ENCODE measurements at places on chromosomes 2 and 18.

- ATAC-seq, result no peak
Observed at GRCh38 chr2:120239488-120240287, 13.0 kb upstream of the RALB start.

GRCh38 chr2:179936654-179937053, 70.4 kb downstream of the CWC22 start:
- no peak for ATAC-seq

DNA sequence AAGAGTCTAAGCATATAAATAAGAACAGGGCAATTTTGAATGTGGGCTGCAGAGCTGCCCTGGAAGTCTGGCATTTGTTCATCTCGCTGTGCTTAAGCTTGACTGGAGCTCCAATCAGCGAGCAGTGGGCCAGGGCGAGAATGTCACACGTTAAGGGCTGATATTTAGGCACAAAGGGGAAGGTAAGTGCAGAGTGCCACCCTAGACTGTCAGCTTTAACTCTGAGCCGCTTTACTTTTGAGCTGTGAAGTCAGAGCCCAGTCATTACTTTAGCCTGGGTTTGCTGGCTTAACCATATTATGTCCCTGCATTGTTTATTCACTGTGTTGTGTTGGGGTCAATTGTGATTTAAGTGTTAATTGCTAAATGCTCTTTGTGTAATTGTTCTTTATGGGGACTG, 236.1 kb upstream of the SIX3 start:
- no peak for ATAC-seq

DNA sequence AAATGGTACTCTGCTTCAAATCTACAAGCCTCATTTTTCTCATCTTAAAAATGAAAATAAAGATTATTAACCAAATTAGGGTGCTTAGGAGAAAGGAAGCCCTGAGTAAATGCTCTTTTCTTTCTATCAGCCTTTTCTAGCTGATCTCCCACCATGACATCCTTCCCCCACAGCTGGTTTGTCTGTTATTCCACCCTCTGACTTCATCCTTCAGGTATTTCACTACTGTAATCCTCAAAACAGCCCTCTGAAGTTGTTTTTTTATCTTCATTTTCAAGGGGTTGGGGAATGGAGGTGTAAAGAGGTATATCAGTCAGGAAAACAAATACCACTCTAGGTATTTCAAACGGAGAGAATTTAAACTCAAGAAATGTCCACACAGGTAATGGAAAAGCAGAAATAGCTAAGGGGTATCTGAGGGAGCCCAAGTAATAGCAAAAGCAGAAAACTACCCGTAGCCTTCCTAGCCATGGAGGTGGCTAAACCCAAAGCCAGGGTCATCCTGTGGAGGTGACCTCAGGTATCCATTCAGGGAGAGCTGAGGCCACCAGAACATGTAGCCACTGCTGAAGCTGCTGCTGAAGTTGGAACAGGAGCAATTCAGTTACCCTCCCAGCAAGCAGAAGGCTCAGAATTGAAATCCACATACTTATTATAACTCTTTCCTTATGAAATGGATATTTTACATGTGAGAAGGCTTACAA, 990.9 kb upstream of the ACVR2A start:
- no peak for ATAC-seq

DNA sequence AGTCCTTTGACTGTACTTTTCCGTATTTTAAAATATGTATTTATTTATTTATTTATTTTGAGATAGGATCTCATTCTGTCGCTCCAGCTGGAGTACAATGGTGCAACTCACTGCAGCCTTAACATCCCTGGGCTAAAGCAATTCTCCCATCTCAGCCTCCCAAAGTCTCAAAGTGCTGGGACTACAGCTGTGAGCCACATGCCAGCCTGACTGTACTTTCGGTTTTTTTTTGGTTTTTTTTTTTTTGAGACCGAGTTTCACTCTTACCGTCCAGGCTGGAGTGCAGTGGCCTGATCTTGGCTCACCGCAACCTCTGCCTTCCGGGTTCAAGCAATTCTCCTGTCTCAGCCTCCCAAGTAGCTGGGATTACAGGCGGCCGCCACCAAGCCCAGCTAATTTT, 28.9 kb upstream of the CCNYL1 start:
- ATAC-seq, result no peak

DNA sequence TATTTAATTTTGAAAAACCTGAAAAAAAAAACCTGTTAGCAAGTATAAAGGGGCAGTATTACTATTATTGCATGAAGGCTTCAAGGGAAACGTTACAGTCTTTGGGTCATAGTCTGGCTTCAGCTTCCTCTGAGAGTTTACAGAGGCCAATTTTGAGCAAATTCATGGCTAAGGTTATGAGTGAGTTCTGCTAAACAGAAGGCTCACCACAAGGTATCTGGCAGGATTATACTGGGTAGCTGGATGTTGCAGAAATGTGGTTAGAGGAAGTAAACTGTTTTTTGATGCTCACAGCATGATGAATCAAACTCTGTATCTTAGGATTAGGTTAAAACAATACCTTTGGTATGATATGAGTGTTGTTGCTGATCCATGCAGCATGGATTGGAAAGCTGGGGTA, 9.3 kb downstream of the MRPL19 start:
- ATAC-seq, result no peak

- ATAC-seq, result no peak
Observed at GRCh38 chr2:43832457-43832856, 6.2 kb downstream of the ABCG5 start.

DNA sequence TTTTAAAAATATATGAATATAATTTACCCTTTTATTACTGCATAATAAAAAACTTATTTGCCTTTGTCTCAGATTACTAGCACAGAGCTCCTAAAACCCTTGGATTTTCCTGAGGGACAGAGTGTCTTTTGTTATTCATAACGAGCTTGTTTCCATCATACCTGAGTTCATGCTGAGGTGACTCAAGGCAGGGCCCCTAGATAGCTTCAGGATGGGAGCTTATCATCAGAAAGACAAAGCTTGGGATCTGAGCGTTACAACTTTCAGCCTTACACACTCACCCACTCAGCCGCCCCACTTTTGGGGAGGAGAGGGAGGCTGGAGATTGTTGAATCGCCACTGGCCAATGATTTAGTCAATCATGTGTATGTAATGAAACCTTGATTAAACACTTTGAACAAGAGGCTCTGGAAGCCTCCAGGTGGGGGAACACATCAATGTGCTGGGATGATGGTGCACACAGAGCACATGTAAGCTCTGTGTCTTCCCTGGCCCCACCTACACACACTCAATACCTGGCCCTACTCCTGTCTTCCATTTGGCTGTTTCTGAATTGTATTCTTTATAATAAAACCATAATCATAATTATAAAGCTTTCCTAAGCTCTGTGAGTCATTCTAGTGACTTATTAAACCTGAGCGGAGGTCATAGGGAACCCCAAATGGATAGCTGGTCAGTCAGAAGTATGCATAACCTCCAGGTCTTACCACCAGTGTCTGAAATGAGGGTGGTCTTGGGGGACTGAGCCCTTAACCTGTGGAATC, 28.5 kb upstream of the DNAH7 start:
- no peak for ATAC-seq

GRCh38 chr18:73840319-73840945, 307.2 kb downstream of the FBXO15 start:
- ATAC-seq, result no peak
